ENCODE measurements at places on chromosomes 16 and 17.
A peak's percentile ranks its signal among the peaks of the same experiment; 100 is the strongest.

GRCh38 chr16:29765167-29766032 lies 12.7 kb upstream of the ZG16 start:
- no peak for DNase-seq

GRCh38 chr17:79461041-79461440 lies 149.8 kb downstream of the RBFOX3 start:
- DNase-seq: no peak

DNA sequence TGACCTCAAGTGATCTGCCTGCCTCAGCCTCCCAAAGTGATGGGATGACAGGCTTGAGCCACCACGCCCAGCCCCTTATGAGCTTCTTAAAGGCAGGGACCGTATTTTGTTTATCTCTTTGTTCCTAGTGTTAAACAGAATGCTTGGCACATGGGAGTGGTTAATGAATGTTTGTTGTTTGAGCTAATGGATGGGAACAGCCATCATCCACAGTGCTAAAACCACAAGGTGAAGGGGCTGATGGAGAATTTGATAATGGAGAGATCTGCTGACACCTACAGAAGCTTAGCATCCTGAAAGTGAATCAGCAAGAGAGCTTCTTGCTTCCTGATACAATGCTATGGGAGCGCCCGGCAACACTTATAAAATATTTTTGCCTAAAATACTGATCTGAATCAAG lies 8.6 kb upstream of the CDH1 start:
- DNase-seq: no peak

- DNase-seq: no peak
These were observed 70.9 kb upstream of the ARL4D start for GRCh38 chr17:43327834-43328420.

GRCh38 chr16:73210686-73211085 lies 162.8 kb upstream of the ZFHX3 start:
- no peak for DNase-seq

DNA sequence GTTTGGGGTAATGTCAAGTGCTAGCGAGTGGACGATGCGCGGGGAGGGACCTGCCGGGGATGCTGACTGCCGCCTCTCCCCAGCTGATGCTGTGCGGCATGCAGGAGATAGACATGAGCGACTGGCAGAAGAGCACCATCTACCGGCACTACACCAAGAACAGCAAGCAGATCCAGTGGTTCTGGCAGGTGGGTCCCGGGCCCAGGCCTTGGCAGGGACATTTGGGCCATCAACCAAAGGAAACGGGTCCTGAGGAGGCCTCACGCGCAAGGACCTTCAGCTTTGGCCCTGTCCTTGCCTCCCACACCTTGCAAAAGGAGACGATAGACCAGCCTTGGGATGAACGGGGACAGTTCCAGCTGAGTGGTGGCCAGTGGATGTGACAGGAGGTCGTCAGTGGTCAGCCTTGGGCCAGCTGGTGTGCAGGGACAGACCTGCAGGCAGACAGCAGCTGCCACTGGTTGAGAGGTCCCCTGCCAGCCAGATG lies 13.6 kb upstream of the CLEC18A start:
- DNase-seq: no peak

DNA sequence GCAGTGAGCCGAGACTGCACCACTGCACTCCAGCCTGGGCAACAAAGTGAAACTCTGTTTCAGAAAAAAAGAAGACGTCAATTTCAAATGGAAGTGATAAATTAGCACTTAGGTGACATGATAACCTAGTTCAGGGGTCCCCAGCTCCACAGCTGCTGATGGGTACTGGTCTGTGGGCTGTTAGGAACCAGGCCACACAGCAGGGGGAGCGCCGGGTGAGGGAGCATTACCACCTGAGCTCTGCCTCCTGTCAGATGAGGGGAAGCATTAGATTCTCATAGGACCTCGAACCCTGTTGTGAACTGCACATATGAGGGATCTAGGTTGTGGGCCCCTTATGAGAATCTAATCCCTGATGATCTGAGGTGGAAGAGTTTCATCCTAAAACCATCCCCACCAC lies 253.0 kb downstream of the FOXL1 start:
- no peak for DNase-seq

- no peak for DNase-seq
These were observed 289.0 kb downstream of the CEP112 start for GRCh38 chr17:65902831-65903522.

DNA sequence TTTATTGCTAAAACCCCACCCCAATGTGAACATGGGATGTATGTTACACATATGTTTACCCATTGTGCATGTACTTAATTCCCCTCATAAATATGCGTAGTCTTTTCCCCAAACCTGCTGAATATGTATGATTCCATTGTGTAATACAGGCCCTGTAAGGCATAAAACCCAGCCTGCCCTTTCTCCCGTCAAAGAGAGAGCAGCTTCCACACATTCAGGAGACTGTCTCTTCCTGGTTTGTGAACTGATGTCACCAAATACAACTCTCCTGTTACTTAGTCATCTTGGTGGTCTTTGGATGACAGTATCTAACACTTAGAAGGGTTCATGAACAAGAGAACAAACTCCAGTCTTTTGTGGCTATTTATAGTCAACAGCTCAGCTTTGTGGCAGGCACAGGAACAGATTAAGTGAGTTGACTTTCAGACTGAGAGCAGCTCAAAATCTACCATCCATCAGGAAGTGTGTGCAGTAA lies 24.7 kb upstream of the TMC7 start:
- no peak for DNase-seq

GRCh38 chr16:60127196-60127595 lies 1393.1 kb upstream of the GOT2 start:
- no peak for DNase-seq

DNA sequence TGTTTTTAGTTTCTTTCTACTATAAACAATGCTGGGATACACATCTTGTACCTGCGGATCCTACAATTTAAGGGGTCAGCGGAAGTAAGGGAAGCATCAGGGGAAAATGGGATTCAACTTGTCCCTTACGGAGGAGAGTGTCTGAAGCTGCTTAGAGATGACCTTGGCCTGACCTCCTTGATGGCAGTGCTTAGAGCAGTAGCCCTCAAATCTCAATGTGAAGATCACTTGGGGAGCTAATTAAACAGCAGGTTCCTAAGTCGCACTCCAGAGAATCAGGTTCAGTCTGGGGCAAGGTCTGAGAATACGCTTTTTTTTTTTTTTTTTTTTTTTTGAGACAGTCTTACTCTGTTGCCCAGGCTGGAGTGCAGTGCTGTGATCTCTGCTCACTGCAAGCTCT lies 9.6 kb upstream of the METTL16 start:
- DNase-seq: no peak

DNA sequence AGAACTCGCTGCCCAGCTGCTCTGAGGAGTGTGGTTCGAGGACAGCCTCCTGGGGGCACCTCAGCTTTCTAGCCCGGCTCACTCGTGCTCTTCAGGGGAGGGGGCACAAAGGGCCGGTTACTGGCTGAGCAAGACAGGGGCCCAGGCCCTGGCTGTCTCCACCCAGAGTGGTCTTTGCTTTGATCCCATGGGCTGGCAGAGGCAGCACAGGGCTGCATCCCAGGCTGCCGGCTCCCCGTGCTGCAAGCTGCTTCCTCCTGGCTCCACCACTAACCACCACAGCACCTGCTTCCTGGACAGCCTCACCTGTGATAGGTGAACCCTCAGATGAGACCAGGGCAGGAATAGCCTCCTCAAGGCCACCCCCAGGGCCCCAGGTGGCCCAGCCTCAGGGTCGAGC lies 6.8 kb downstream of the SPPL2C start:
- DNase-seq: no peak

DNA sequence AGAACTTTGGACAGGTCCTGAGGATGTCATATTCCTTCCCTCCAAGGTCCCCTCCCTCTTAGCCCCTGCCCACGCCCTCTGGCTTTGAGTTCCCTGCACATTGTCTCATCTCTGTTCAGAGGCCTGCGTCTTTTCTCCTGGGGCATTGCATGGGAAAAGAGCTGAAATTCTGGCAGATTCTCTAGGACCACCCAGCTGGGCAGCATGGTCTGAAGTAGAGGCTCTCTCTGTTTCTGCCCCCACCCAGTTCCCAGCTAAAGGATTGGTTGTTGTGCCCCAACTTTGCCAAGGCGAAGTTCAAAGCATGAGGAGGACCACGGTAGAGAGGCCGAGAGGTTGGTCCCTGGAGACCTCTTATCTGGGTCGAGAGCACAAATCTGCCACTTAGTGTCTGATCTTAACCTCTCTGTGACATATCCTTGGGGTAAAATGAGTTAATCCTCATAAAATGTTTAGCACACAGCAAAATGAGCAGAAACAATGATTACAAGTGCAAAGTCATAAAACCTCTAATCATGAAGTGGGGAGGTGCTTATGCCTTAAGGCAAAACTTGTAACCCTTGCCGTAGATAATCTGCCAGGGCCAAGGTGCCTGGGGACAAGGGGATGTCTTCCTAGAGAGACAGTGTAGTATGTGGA lies 2.4 kb downstream of the ABAT start:
- DNase-seq: no peak

GRCh38 chr16:14337303-14338191 lies 266.4 kb downstream of the MRTFB start:
- no peak for DNase-seq

DNA sequence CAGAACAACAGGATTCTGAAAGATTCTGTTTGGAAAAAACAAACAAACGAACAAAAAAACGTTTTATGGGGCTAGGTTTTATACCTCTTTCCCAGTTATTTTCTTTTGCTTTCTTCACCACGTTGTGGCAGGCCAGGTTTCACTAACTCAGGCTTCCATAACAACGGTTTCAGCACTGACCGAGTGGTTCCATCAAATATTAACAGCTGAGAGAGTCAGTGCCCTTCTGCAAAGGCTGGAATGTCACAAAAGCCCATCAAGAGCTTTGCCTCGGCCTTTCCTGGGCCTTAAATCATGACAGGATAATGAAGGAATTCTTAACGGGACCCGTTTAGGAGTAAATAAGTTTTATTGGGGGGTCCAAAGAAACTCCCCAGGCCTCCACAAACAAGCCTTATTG lies 34.2 kb downstream of the MPHOSPH6 start:
- no peak for DNase-seq

DNA sequence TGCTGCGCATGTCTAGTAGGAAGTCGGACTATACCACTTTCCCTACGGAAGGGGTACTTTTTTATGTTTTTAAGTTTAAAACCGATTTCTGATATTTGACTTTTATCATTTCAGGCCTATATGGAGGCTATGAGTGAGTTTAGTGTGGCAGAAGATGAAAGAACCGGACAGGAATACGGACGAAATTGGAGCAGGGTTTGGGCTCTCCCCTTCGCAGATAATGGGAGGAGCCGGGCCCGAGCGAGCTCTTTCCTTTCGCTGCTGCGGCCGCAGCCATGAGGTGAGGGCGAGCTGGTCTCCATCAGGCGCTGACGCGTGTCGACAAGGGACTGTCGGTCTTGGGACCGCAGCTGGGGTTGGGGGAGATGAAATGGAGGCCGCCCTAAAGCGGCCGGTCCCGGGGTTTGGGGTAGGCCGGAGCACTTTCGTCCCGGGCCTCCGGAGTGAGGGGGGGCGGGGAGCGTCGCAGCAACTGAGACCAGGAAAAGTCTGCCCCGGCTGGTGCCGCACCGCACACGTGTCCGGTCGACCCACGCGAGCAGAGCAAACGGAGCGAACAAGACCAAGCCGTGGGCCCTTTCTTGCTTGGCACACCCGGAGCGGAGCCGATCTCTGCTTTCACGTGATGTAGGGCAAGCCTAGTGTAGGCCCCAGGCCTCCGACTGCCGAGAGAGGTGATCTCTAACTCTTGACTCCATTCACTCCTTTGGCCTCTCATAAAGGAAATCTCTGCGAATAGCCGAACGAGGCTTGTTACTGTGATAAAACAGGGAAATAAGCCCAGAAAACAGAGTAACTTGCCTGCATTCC lies at the start of gene RPL19:
Gene RPL19 (plus strand): TSS at position 214 of the 810 bp plus-strand sequence. CDS start 62 bp downstream, at position 276.
- peak; percentile 93 for DNase-seq

GRCh38 chr16:18839555-18839954 lies 38.2 kb upstream of the ARL6IP1 start:
- DNase-seq: no peak

DNA sequence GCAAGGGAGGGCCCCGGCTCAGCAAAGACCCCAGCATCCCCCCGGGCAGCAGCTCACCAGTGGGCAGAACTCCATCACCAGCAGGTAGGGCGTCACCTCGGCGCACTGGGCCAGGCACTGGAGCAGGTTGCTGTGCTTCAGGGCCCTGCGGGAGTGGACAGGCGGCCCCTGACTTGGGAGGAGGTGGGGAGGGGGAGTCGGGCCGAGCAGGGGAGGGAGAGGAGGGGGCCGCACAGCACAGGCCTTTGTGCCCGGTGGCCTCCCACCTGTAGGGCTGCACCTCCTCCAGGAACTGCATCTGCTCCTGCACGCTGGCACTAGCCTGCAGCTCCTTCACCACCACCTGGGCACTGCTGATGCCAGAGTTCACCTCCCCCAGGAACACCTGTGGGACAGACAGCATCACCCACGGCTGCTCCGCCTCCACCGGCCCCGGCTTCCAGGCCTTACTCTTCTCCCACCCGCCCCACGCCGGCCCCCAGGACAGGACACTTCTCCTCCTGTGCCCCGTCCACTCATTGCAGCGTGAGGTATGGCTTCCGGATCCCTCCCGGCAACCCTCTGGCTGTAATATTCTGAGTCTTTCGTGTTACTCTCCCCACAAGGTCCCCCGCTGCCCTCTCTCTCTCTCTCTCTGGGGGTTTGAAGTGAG lies 37.7 kb upstream of the PVALEF start:
- DNase-seq: no peak

DNA sequence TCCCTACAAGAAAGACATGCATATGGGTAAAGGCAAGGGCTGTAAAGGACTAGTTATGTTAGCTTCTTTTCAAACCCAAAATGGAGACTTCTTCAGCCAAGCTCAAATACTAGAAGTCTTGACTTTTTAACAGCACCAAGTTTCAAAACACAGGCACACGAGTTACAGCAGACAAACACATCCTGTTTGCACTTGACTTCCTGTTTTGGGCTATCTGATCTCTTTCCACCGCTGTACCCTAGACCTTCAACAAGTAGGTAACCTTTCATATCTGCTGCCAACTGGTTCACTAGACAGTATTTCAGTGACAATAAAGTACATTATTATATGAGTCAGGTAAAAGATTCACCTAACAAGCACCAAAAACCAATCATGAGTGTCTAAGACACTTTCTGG lies 12.3 kb downstream of the RFFL start:
- peak; percentile 51 for DNase-seq

- DNase-seq: no peak
These were observed 731.8 kb downstream of the CDH11 start for GRCh38 chr16:64390102-64390501.

GRCh38 chr17:32755045-32755805 lies 121.7 kb downstream of the MYO1D start:
- DNase-seq: peak; percentile 38

DNA sequence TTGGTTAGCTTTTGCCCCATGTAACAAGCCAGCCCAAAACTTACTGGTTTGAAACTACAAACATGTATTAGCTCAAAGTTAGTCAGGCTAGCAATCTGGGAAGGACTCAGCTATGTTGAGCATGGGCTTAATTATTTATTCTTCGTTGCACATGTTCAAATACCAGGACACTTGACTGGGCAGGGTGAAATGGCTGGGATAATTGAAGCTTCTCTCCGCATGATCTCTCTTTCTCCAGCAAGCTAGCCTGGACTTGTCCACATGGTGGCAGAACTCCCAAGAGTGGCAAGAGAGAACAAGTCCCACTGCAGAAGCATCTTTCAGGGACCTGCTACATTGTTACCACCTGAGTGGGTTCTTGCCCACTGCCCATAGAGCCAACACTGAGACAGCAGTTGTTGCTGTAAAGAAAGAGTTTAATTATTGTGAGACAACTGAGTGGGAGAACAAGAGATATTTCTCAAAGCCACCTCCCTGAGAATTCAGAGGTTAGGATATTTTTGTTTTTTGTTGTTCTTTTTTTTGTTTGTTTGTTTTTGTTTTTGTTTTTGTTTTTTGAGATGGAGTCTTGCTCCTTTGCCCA lies 16.8 kb upstream of the ATF7IP2 start:
- DNase-seq: no peak
